ENCODE measurements at places on chromosomes 7 and 10.

GRCh38 chr7:155951554-155952158 is 139.4 kb upstream of the SHH start:
- peak; percentile 99 for DNase-seq

DNA sequence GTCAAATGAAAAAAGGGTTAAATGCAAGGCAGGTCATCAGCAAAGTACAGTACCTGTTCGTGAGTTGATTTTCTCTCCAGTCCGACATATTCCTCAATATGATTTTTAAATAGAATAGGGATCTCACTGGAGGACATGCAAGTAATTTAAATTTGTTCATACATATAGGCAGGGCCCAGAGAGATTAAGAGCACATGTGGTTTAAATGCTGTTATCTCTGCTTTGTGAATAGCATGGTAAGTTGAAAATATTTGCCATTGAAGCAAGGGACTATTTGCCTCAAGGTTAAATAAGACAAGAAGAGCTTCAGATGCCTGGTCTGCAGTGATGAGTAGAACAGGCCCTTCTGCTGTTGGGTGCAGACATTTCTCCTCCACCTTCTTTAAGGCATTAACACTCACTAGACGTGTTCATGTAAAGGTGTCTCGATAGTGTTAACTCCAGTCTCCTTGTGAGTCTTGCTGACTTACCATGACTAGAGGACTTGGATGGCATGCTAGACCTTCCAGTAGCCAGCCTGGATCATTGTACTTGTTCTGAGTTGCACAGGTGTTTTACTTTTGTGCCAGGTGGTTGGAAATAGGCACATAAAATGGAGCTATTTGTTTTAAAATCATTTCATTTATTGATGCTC is 15.6 kb upstream of the AKR1C3 start:
- peak; percentile 73 for DNase-seq

DNA sequence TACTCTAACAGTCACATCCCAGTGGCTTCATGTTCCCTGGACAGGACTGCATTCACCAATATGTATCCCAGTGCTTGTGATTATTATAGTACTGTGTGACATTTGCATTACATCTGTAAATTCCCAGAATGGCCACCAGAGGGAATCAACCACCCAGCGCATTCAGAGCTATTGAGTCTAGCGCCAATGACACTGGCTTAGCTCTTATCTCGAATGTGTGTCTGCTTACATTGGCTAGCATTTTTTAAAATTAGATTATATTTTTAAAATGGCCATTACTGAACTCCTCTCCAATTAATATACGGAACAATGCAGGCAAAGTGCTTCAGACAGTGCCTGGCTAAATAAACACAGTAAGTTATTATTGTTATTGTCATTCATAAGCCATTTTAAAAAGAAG is 36.3 kb downstream of the TRIL start:
- DNase-seq, result peak; percentile 57

GRCh38 chr7:148218603-148219002 is 372.0 kb upstream of the C7orf33 start:
- no peak for DNase-seq

DNA sequence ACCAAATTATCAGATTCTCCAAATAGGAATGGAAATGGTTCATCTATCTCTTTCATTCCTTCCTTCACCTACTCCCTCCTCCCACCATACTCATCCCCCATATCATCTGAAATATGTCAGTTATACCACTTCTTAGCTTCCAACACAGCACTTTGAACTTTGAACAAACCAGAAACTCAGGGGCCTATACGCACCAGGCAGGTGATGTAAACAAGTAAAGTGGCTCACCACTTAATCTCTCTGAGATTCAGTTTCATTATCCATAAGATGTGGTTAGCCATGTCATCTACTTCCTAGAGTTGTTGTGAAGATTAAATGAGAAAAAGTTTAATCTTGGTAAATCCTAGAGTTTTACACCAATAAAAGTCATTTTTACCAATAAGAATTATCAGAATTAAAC is 65.9 kb upstream of the LRRN3 start:
- no peak for DNase-seq

DNA sequence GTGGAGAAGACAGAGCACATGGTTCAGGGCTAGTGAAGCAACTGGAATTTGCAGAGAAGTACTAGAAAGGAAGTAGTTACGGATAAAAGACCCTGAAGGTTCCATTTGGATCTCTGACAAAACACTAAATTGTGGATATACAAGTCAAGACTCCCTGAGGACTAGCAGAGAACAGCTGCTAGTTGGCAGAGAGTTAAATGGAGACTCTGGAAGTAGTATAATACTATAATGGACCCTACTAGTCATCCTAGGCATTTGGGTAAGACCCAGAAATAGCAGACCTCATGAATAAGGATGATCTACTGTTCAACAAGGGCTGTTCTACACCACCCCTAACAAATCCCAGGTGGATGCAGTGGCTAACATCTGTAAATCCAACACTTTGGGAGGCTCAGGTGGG is 19.1 kb downstream of the MCMBP start:
- no peak for DNase-seq

GRCh38 chr7:35691827-35692307 is 3.1 kb downstream of the HERPUD2 start:
- peak; percentile 34 for DNase-seq

DNA sequence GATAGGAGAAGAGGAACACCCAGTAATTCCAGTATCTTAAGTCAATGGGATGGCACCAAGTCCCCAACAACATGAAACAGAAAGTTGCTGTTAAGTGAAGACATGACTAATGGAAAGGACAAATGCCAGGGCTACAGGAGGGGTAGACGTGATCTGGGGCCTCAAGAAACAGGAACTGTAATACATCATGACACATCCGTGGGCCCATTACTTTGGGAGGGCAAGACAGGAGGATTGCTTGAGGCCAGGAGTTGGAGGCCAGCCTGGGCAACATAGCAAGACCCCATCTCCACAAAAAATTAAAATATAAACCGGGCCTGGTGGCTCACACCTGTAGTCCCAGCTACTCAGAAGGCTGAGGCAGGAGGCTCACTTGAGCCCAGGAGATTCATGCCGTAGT is 408.6 kb upstream of the PRKCQ start:
- no peak for DNase-seq

GRCh38 chr7:96546426-96546825 is 163.2 kb downstream of the SEM1 start:
- DNase-seq, result no peak

- no peak for DNase-seq
Measured at GRCh38 chr7:154775681-154776080, 227.2 kb downstream of the PAXIP1 start.

- DNase-seq, result no peak
Measured at GRCh38 chr10:108003061-108003460, 838.6 kb upstream of the SORCS1 start.

GRCh38 chr7:140448781-140449480 is 30.4 kb downstream of the MKRN1 start:
- DNase-seq, result no peak

DNA sequence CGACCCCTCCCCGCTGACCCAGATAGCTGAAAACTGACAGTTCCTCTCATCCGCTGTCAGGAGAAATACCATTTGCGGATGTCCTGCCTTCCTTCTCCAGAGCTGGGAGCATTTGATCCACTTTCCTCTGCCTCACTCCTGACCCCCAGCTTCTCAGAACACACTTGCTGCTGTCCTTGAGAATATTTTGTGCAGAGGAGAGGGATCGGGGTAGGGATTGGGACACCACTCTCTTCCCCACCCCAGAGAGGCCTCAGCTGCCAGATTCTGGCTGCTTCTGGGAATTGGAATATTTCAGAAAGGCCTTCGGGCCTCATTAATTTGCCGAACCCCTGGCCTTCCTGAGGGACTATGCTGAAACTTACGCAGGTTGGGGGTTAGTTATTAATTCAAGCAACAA is 97.0 kb downstream of the C10orf105 start:
- DNase-seq, result no peak

GRCh38 chr10:95237376-95238170 is 43.5 kb downstream of the ACSM6 start:
- no peak for DNase-seq

GRCh38 chr7:112481121-112481736 is 438 bp downstream of the LSMEM1 start:
- no peak for DNase-seq

- DNase-seq, result no peak
Measured at GRCh38 chr7:110129159-110129558, 961.8 kb upstream of the LRRN3 start.

DNA sequence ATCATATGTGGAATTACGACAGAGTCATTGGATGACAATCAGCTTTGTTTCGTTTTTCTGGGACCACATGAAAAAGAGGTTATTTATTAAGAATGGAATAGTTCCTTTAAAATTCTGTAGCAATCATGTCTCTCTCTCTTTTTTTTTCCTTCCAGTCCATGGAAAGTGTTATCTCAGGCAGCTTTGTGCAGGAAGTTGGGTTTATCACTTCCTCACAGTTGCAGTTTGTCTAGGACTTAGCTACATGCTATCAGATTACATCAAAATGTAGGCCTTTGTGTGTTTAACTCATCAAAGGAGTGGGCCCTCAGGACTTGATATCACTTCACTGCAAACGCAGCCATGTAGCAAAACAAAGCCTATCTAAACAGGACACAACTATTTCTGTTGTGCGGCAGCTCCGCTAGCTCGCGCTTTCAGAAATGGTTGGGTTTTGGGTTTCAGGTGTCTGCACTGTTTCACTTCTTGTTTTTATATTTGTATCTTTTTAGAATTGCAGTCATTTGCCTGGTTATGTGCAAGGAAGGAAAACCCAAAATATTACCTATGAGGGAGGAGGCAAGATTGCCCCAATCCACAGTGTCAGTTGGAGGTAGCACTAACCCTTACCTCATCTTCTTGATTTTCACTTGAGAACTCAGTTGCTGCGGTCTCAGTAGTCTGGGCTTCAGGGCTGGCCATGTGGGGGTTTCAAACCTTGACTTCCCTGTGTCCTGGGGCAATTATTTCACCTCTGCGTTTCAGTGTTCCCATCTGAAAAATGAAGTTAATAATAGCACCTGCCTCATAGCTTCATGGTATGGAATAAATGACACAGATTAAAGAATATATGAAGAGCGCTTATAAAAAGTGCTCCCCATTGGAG is 66.7 kb downstream of the HHEX start:
- no peak for DNase-seq

GRCh38 chr7:4486907-4487306 is 195.2 kb upstream of the FOXK1 start:
- DNase-seq, result no peak

DNA sequence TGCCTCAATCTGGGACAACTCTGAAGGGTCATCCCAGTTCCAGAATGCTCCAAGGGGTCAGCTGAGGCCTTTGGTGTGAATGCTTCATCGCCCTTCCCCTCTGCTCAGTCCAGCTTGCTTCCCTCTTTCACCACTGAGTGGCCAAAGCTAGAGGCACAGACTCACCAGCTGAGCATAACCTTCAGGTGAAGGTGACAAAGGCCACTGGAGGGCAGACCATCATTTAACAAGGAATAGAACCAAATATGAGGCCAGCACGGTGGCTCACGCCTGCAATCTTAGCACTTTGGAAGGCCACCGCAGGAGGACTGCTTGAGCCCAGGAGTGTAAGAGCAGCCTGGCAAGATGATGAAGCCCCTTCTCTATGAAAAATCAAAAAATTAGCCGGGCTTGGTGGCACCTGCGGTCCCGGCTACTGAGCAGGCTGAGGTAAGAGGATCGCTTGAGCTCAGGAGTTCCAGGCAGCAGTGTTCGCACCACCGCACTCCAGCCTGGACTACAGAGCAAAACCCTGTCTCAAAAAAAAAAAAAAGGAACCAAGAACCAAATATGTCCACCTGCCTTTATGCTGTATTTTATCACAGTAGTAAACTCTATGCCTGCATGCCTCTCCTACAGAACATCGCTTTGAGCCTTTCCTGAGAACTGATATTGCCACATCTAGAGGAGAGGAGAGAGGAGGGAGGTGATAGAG is 13.4 kb downstream of the PRKAG2 start:
- no peak for DNase-seq

GRCh38 chr7:55548295-55548731 is 24.0 kb downstream of the VOPP1 start:
- no peak for DNase-seq

GRCh38 chr10:10644008-10644646 is 373.5 kb upstream of the CELF2 start:
- DNase-seq, result no peak

- peak; percentile 61 for DNase-seq
Measured at GRCh38 chr10:6722616-6723004, 142.5 kb upstream of the PRKCQ start.

- DNase-seq, result peak; percentile 22
Measured at GRCh38 chr10:9437131-9437530, 1382.6 kb downstream of the GATA3 start.

DNA sequence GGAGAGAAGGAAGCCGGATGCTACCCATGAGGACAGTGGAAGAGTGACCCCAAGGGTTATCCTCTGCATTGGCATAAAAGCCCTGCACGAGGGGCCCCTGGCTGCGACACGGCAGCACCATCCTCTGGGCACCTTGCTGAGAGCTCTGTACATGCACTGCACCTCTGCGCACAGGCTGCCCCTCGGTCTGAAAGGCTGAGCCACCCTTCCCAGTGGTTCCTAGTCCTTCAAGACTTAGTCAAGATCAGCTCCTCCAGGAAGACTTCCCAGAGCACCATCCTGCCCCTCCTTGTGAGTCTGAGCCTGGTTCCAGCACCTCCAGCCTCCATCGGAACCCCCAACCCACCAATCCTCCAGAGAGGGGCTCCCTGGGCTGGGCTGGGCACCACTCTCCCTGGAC is 37.9 kb upstream of the CNPY1 start:
- no peak for DNase-seq

DNA sequence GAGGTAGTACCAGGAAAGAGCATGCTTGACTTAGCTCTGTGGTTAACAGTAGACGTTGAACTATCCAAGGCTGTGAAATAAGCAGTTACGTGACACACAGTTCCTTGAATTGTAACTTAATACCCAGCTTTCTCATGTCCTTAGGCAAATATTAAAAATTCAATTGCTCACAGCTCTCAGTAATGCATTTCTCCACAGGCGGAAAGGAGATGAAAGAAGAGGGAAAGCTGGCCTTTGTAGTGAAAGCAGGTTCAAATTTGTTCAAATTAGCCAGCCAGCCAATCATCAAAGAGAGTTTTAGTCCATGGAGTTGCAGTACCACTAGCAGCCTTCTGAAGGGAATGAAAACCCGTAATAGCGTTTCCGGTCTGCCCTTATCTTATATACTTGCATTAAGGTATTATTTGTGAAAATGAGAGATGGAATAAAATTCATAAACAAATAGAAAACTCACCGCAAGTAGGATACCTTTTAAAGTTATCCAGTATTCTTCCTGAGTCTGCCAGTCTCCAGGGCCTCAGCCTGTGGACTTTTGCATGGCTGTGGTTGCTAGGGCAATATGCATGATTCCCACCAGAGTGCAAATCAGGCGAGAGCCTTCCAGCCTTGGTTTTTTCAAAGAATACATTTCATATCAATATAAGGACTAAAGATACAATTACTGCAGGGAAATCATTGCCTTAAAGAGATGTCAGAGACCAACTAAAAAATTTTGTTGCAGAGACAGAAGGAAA is 795.5 kb downstream of the TNS3 start:
- peak; percentile 94 for DNase-seq

GRCh38 chr7:155722118-155722517 is 77.7 kb downstream of the RBM33 start:
- DNase-seq, result no peak

GRCh38 chr7:137919987-137920386 is 73.2 kb upstream of the DGKI start:
- DNase-seq, result no peak

Data from Caki2 (cell line).